ENCODE measurements at places on chromosomes 11 and 22.
A peak's percentile ranks its signal among the peaks of the same experiment; 100 is the strongest.

- DNase-seq, result no peak
Observed at GRCh38 chr11:5467527-5467926, 18.4 kb downstream of the OR51I2 start.

GRCh38 chr11:61115498-61116224 is 13.4 kb downstream of the CD5 start:
- no peak for DNase-seq

- DNase-seq, result no peak
Observed at GRCh38 chr11:77508019-77508418, 34.1 kb upstream of the PAK1 start.

DNA sequence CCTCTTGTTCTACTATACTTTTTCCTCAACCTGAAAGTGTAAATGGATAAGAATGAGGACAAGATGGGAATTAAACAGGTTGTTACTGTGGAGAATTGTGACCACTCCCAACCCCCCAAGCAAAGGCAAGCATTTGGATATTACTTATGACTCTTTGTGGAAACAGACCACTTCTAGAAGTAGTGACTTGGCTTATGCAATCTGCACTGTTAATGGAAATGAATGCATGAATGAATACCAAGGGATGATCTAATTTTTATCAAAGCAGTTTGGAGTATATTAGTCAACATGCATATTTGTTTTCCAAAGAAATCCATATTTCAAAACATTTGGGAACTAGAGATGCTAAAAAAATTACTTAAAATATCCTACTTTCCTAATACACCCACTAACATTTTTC is 35.3 kb downstream of the AMOTL1 start:
- no peak for DNase-seq

GRCh38 chr22:37747715-37748100 is 50.9 kb downstream of the TRIOBP start:
- DNase-seq, result no peak

GRCh38 chr11:129077191-129077590 is 114.9 kb downstream of the ARHGAP32 start:
- DNase-seq, result no peak

GRCh38 chr11:34928960-34929680 is 12.7 kb downstream of the PDHX start:
- no peak for DNase-seq

DNA sequence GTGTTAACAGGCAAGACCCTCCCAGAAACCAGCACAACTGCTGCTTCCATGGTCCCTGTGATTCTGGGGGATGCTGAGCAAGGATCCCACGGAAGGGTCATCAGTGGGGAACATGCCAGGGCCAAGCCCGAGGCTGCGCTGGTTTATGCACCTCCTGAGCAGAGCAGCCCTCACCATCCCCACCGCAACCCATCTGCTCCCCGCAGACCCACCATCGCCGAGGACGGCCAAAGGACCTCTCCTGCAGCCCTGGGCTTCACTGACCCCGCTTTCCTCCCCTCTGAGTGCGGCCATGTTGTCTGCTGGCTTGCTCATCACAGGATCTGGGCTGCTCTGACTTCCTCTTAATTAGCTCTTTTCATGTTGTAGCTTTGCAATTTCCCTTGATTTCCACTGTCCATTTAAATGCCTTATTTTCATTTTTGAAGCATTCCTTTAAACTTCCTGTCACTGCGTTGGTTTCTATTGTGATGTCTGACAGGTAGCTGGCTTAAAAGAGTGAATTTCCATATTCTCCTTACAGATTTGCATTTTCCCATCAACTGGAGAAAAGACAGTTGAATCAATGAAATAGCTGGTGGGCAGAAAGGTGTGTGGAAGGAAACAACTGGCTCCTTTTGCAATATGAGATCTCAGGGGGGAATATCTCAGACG is 14.9 kb downstream of the TP53AIP1 start:
- no peak for DNase-seq

DNA sequence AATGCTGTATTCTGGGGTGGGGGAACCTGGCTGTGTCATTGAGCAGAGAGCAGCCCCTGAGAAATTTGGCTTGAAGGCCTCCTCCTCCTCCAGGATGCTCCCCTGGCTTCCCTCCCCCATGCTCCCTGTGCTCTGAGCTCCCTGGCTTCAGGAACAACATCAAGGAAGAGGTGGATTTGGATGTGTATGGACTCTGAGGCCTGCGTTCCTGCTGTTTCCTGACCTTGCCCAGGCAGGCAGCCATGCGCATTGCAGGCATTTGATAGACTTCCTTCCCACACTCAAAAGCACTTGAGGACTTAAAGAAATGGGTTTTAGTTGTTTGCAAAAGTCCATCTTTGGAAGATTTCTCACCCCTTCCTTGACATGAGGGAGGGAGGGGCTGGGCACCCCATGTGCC is 1317.1 kb downstream of the BRD1 start:
- no peak for DNase-seq

- no peak for DNase-seq
Observed at GRCh38 chr11:59212744-59213631, at the start of gene MPEG1. Gene MPEG1 (minus strand): TSS chr11:59212927. CDS start chr11:59212865, 62 bp downstream.

DNA sequence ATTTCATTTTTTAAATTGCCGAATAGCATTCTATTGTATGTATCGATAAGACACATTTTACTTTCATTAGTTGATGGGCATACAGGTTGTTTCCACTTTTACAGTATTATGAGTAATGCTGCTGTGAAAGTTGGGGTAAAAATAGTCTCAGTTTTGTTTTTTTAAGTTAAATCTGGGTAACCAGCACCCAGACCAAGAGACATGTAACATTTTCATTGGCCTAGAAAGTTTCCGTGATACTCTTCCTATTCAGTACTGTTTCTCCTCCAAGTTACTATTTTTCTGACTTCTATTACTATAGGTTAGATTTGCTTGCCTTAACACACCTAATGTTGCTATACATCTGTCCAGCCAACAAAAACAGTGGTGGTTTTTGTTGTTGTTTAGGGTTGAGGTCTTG is 12.3 kb downstream of the IPO7 start:
- DNase-seq, result no peak

DNA sequence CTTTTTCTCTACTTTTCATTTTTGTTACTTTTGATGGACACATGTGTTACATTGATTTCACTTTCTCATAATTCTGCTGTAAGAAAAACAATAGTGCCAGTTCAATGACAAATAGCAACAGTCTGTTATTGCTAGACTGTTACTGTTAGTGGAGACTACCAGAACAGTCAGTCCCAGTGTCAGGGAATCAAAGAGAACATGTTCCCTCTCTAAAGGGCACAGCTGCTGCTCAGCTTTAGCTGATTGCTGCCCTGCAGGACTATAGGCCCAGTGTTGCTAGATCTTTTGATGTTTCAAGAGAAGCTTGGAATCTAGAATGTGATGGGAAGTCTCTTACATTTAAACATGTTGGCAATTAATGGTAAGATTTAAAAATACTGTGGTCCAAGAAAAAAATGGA is 3.4 kb downstream of the BIRC3 start:
- DNase-seq, result no peak

DNA sequence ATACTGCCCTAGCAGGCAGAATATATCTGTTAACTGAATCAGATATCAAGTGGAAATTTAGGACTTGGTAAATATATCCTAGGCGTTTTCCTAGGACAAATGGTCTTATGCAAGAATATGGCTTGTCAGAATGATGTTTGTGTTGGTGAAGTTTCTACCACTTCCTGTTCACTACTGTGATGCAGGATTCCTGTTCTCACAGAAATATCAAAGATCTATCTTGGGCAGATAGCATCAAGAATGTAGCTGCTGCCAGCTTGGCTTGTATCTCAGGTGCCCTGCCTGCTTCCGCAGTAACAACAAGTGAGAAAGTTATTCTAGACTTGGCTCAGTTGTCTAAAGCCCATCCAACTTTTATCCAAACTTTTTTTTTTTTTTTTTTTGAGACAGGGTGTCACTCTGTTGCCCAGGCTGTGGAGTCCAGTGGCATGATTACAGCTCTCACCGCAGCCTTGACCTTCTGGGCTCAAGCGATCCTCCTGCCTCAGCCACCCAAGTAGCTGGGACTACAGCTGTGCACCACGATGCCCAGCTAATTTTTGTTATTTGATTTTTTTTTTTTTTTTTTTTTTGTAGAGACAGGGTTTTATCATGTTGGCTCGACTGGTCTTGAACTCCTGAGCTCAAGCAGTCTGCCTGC is 61.3 kb downstream of the PPME1 start:
- no peak for DNase-seq

DNA sequence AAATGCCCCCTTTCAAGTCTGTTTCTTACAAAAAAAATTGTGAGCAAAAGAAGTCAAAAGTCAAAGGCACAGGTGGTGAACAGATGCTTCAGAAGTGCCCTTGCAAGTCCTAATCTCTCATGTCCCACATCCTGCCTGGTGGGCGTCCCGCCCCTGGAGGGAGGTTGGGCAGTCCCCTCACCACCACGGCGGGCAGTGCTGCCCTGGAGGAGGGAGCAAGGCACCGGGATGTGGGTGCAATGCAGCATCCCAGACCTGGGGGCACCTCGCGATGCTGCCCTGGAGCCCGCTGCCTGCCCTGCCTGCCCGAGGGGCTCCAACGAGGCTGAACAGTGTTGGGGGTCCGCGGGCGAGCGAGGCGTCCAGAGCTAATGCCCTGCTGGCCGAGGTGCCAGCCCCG is 15.9 kb downstream of the MRGPRG start:
- no peak for DNase-seq

DNA sequence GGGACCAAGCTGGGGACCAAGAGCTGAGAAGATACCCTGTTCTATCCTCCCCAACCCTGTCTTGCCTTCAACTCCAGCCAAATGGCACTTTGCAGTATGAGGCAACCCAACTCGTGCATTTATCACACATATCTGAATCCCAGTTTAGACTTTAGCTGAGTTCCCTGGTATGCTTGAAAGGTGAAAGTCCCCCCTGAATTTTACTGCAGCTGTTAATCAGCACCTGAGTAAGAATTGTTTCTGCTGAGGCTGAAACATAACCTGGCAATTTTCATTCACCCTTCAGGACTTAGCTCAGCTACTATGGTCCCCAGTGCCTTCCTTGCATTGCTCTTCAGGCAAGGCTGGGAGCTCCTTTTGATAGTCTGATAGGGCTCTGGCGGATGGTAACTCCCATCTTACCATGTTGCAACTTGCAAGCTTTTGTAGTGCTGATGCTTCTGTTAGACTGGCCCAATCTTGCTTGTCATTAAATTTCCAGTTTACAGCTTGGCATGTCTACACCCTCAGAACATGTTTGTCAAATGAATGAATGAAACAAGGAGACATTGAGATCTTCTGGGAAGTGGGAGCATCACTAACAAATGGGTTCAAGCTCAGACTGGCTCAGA is 64.0 kb upstream of the SLC6A5 start:
- no peak for DNase-seq

GRCh38 chr22:50531546-50531961 is 1.7 kb upstream of the TYMP start:
- DNase-seq, result no peak

- DNase-seq, result no peak
Observed at GRCh38 chr11:36000616-36001190, 56.8 kb downstream of the LDLRAD3 start.

- DNase-seq, result peak; percentile 12
Observed at GRCh38 chr22:17705951-17706900, 67.7 kb downstream of the BCL2L13 start.

DNA sequence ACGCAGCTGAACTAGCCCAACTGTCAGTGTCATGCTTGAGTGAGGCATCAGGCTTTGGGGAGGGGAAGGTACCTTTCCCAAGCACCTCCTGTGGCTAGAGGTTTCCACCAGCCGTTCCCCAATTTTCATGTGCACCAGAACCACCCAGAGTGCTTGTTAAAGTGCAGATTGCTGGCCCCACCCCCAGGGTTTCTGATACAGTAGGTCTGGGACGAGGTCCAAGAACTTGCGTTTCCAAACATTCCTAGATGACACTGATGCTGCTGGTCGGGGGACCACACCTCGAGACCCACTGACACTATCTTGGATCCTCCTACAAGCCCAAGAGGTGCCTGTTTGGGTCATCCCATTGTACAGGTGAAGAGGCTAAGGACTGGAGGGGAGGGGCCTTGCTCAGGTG is 59.8 kb downstream of the PDE2A start:
- DNase-seq, result no peak

DNA sequence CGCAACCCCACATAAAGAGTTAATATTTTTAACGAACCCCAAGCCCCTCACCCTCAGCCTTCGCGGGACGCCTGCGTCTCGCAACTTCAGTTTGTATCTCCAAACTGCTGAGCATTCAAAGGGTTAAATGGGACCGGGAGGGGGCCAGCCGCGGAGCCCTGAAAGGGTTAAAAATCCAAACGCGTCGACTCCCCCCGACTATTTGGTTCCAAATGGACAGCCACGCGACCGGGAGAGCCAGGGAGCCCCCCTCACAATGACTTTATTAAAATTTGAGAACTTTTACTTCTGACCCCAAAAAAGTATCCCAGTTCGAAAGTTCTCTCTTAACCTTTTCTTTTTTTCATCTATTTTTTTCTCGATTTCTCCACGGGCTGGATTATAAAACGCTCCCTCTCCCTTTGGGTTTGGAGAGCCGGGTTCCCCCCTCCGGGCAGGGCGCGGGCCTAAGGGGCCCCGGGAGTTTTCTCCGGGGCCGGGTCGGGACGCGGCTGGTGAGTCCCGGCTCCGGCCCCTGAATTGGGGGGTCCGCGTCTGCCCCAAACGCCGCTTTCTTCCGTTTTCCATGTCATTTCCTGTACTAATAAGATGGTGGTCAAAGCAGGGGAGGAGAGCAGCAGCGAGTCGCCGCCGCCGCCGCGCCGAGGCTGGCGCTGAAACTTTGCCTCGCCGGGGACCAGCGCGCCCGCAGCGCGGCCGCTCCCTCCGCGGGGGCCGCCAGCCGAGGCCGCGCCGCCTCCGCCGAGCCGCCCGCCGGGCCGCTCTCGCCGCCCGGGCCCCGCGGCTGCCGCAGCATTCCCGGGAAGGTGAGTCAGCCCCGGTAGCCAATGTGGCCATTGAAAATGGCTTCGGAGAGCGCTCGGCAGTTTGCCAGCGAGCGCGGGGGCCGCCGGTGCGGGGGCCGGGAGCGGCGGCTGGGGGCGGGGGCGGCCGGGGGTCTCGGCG is at the start of gene PRDM11:
Gene PRDM11, plus strand, starts transcription at position 568 of the 945 bp plus-strand sequence. CDS start 35,128 bp downstream, outside the sequence.
- DNase-seq, result no peak

DNA sequence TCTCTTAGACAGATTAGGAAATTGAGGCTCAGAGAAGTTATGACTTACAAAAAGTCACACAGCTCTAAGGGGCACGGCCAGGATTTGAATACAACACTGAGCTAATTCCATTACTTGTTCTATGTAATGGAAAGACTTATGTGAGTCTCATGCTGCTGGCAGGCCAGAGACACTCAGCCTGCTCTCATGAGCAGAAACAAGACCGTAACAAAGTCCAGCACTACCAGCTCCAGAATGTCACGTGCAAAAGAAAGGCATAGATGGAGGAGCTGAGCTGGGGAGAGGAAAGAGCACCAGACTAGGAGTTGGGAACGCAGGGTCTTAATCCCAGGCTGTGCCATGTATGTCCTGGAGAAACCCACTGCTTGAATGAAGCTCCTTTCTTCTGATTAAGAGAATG is 1.8 kb downstream of the CHRDL2 start:
- DNase-seq, result no peak

- DNase-seq, result no peak
Observed at GRCh38 chr11:32581556-32581955, 2.1 kb upstream of the EIF3M start.

DNA sequence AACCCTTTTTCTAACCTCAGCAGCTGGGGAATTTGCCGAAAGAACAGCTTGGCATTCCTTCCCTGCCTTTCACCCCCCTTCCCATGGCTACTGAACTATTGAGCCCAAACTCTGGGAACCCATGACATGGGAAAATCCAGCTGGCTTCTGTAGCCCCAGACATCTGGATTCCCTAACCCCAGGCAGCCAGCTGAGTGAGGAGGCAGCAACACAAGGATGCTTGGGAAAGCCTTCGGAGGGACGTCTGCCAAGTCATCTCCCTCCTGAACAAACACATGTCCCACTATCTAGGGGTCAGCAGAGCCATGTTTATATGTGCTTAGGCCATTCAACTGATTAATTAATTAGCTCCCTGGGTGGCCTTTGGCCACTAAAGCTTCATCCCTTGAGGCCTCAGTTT is 21.6 kb downstream of the LRRC55 start:
- DNase-seq, result no peak

Data from iPS DF 19.7 (cell line).